ENCODE measurements at places on chromosomes 12 and 14.

GRCh38 chr12:57619434-57620244 is 8.4 kb downstream of the ARHGEF25 start:
- no peak for DNase-seq

- no peak for DNase-seq
Measured at GRCh38 chr12:16472631-16473030, 125.2 kb downstream of the MGST1 start.

- no peak for DNase-seq
Measured at GRCh38 chr12:966724-967123, 17.2 kb upstream of the RAD52 start.

DNA sequence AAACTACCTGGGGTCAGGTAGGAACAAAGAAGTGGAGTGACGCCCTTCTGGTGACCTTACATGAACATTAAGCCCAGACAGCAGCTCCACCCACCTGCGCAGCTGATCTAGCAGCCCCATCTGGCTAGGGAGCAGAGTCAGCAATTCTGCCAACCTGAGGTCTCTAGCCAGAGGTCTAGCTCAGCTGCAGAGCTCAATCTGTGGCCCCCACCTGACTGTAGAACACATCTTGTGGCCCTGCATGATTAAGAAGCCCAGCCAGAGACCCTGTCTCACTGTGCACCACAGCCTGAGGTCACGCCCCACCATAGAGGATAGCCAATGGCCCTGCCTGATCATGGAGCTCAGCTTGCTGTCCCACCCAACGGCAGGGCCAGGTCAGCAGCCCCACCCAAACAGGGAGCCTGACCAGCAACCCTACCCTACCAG is 50.6 kb upstream of the HIGD1C start:
- no peak for DNase-seq

- DNase-seq = no peak
Measured at GRCh38 chr14:86423214-86423613, 893.3 kb downstream of the FLRT2 start.

- DNase-seq = no peak
Measured at GRCh38 chr14:76541594-76542219, 165.8 kb downstream of the ESRRB start.

DNA sequence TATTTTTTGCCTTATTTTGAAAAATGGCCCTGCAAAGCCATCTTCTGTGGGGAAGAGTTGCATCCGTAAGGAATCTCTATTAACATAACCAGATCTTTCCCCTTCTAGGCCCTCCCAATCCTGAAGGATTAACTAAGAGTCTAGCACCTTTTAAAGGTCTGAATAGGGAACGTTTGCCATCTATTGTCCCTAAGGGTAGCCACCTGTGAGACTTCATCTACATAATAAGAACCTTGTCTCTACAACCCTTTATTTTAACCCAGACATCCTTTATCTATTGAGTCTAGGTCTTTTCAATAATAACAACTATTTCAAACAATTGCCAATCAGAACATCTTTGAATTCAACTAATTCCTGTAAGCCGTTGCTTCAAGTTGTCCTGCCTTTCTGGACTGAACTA is 4.4 kb downstream of the EDDM3B start:
- DNase-seq = no peak

GRCh38 chr12:132520421-132521199 is 30.7 kb downstream of the FBRSL1 start:
- no peak for DNase-seq

- no peak for DNase-seq
Measured at GRCh38 chr12:34294137-34294536, 271.8 kb downstream of the ALG10 start.

DNA sequence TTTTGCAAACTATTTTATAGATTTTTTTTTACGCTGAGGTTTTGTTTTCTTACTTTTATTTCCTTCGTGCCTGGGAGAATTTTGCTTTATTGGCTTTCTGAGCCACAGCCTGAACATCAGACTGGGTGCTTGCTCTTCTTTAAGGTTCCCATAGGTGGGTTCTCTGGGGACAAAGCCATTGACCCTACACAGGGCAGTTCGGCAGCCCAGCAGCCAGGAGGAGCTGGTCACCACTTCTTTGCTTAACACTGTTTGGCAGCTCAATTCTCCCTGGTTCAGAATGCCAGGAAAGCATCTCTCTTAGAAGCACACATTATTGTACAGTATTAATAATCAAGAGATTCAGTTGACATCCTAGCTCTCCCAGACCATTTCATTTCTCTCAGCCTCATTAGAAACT is 140.8 kb upstream of the NEDD1 start:
- no peak for DNase-seq
